ENCODE measurements at places on chromosomes 1 and 21.

- no peak for DNase-seq
Measured at GRCh38 chr1:190084552-190084951, 393.1 kb downstream of the BRINP3 start.

DNA sequence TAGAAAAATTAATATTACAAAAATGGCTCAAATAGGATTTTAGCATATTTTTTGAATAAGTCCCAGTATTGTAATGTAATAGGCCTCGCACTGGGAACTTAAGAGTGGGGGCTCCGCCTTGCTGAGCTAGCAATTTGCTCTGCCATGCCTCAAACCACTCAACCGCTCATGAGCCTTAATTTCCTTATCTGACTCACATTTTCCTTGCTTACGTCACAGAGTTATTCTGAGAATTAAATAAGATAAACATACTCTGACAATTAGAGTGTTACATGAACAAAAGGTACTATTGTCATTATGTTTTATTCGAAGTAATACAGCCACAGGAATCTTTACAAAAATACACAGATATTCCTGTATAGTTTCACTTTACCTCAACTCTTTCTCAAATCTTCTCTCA lies 108.1 kb downstream of the SLC44A5 start:
- no peak for DNase-seq

DNA sequence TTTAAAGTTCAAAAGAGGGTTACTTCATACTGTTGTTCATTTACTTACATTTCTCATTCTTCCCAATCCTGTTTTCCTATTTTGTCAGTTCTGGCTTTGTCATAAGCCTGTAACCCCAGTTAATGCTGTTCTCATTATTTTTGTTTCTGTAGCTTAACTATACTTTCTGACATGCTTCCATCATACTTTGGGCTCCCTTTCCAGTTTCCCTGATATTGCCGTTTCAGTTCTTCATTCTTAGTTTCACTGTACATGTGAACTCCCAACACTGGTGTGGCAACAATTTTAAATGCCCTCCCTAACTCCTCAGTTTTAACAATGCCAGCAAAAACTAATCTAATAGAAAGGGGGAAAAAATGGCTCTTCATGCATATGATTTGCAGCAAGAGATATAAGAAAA lies 456.7 kb downstream of the LMO4 start:
- no peak for DNase-seq

- DNase-seq: no peak
Measured at GRCh38 chr1:248681651-248682050, 20.9 kb downstream of the OR14I1 start.

- DNase-seq: no peak
Measured at GRCh38 chr1:155993595-155993994, 15.2 kb upstream of the ARHGEF2 start.

GRCh38 chr1:7089497-7089896 lies 304.2 kb downstream of the CAMTA1 start:
- DNase-seq: no peak

GRCh38 chr1:1427820-1428148 lies 6.7 kb upstream of the ANKRD65 start:
- DNase-seq: no peak

GRCh38 chr1:150022357-150022756 lies 11.8 kb upstream of the OTUD7B start:
- no peak for DNase-seq

DNA sequence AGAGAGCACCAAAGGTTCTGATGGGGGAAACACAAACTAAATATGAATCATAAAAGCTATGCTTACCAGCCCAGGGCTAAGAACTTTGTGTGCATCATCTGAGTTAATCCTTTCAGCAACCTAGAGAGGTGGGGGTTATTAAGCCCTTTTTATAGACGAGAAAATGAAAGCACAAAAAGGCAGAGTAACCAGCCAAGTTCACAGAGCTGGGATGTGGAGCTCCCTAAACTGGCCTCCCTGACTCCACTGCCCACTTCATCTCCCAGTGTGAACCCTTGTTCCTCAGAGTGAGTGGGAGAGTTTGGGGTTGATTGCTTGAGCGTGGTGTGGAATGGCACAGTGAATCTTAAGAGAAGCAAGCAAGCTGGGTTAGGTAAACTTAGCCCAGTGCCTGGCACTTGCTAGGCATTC lies 10.8 kb upstream of the BCAR3 start:
- DNase-seq: no peak

- DNase-seq: no peak
Measured at GRCh38 chr1:218817071-218817470, 356.6 kb upstream of the LYPLAL1 start.

DNA sequence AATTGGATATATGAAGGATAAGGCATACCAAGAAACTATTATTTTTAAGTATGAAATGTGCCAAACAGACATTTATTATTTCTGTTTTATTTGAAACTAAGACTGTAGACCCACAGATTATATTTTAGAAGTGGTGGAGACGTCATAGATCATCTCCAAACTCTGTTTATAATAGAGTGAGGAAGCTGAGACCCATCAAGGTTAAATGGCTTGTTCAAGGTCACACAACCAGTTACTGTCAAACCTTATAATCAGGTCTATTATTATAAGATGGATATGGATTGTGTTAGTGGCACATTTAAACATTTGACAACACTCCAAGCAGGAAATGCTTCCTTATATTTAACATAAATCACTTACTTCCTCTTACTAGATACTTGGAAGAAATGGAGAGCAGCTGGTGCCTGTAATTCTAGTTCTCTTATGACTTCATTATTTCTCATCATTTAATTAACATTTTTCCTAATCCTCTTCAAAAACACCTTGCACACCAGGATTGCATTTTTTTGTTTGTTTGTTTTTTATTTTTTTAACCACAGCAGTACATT lies 117.0 kb downstream of the NEK7 start:
- no peak for DNase-seq

GRCh38 chr21:15741510-15741909 lies 11.7 kb downstream of the USP25 start:
- no peak for DNase-seq

DNA sequence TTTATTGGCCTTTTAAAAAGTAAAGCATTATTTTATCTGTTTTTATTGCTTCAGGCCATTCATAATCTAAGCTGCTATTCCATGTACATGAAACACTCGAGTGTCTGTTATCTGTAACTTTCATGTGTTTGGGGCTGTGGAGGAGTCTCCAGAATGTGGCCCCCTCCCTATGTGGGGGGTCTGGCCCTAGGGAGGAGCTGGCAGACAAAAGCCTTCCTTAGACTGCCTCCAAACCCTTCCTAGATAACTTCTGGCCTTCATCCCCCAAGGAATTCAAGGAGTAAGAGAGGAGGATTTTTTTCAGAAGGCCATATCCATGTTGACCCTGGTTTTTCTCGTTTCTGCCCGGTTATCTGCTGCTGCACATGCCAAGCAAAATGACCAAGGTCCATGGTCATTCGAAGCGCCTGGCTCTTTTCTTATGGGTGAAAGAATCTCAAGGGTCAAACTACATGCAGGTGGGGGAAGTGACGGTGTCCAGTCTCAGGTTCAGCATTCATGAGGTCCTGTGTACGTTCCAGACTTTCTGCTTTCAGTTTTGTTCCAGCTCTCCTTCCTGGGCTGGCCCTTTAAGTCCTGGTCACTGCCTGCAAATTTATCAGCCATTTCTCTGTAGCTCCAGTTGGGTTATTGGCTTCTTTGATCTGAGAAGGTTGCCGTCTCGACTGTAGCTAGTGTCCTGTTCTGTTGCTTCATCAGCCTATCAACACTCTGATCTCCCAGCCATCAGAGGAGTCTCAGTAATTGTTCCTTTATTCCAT lies 8.3 kb downstream of the TENT5C start:
- DNase-seq: no peak

DNA sequence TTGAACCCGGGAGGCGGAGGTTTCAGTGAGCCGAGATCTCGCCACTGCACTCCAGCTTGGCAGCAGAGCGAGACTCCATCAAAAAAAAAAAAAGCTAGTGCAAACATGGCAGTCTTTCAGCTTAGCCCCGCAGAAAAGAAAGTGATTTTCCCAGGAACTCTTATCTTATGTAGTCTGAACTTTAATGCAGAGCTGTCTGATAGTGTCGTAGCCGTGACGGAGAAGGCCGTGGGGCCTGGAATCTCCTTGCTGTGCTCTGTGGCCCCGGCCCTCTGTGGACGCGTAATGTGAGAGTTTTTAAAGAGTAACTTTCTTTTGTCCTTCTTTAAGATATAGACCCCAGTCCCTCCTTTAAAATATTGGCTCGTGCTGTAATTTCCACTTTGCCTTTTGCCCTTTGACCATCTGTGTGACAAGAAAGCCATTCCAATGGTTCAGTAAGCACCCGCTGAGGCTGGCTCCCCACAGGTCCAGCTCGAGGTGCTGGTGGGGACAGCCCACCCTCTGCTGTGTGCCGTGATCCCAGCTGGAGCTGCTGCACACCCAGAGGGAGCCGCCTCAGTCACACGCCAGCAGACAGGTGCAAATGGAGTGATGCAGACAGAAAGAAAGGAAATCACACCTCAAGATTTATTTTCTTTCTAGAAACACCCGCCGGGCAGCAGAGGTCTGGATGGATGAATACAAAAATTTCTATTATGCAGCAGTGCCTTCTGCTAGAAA lies 164.0 kb downstream of the PGBD5 start:
- DNase-seq: no peak

- no peak for DNase-seq
Measured at GRCh38 chr1:186302381-186302920, 72.6 kb downstream of the TPR start.

- no peak for DNase-seq
Measured at GRCh38 chr1:6743189-6744101, 41.8 kb upstream of the CAMTA1 start.

DNA sequence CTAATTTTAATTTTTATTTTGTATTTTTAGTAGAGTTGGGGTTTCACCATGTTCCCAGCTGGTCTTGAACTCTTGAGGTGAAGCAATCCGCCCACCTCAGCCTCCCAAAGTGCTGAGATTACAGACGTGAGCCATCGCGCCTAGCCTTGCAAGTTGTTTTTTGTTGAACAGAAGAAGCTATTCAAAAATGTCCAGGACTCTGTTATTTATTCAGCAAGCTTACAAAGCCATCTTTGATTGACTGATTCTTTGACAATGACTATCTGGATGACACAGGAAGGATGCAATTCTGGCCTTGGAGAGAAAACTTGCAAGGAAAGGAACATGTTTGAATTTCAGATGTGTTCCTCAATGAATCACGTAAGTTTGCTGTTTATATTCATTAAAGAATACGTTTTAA lies 63.5 kb downstream of the MAP3K7CL start:
- no peak for DNase-seq

- no peak for DNase-seq
Measured at GRCh38 chr1:54936791-54937190, 43.6 kb upstream of the TMEM61 start.

GRCh38 chr1:176826265-176826664 lies 338.2 kb downstream of the ASTN1 start:
- no peak for DNase-seq

- no peak for DNase-seq
Measured at GRCh38 chr1:222370081-222370912, 177.6 kb downstream of the HHIPL2 start.

DNA sequence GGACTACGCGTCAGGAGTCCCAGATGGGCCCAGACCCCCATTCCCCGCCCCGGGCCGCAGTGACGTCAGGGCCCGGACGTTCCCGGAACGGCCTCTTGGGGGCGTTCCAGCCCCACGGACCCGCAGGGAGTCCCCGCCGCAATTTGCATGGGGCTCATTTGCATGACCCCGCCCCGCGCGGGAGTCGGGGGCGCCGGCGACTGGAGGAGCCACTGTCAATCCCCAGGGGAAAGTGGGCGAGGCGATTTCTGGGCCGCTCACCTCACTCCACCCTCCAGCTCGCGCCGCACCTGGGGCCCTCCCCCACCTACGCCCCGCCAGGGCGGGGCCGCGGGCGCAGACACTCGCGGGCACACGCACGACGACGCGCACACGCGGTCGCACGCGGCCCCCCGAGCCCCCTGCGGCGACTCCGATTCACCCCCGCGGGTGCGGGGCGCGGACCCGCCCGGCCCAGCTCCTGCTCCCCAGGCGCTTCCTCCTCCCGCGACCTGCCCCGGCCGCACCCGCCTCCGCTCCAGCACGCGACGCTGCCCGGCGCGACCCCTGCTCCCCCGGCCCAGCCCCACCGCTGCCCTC lies 13.2 kb downstream of the AGRN start:
- DNase-seq: peak; percentile 84

DNA sequence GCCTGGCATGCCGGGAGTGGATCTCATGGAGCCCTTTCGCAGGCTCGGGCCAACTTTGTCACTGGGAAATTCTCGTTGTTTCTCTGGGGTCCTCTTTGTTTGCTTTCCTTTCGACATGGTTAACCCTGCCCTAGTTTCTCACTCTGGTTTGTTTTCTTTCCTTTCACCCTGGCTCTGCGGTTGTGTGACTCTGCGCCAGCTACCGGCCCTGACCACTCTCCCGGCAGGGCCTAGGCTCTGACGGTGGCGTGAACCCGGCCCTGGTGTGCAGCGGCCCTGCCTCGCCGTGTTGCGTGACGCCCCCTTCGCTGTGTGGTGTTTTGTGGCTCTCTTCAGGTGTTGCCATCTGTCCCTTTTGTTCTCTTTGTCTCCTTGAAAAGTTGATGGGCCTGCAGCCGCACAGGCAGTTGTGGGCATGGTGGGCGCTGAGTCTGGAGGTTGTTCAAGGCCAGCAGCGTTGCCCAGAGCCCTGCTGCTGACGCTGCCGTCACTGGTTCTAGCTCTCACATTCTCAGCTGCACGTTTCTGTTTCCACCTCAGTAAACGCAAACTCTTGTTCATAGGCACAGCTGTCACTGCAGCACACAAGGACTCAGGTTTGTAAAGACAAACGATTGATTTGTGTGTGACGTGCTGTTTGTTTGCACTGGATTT lies 64.6 kb upstream of the DIP2A start:
- no peak for DNase-seq

- DNase-seq: no peak
Measured at GRCh38 chr1:151982300-151983005, 11.2 kb downstream of the S100A10 start.

DNA sequence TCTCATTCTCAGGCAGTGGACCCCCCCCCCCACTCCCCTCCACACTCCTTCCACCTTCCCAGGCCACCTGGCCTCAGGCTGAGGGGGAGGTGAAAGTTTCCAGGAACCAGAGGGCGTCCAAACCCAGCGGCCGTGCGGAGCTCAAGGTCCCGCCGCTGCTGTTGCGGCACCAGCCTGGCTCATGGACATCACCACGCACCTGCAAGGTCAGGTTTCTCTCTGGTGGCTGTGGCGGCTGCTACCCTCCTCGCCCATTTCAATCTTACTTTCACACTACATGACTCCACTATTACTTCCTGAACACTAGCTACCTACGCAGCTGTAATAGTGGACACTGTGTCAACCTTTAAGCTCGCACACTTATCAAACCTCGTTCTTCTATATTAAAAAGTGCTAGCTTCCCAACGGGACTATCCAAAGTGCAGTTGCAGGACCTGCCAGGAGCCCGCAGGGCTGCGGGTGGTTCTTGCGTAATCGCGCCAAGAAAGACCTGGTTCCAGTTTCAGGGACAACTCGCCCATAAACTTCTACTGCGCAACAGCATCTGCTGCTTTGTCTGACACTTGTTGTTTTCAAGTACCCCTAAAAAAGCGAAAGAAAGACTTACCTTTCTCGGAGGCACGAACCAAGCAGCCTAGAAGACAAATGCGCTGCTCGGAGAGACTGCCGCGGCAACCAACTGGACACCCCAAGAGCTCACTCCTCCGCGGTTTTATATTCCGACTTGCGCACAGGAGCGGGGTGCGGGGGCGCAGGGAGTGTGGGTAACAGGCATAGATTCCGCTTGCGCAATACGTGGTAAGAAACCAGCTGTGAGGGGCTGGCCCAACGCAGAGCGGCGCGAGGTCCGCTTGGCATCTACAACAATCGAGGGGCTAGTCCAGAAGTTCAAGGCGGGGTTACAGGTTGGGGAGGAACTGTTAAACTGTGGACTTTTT lies at the start of gene DIRAS3:
Gene DIRAS3, minus strand, starts transcription at position 687 of the 938 bp plus-strand sequence. CDS start 3,330 bp downstream, outside the sequence.
- DNase-seq: no peak
